ENCODE measurements at places on chromosomes 13 and 19.
A peak's percentile ranks its signal among the peaks of the same experiment; 100 is the strongest.

DNA sequence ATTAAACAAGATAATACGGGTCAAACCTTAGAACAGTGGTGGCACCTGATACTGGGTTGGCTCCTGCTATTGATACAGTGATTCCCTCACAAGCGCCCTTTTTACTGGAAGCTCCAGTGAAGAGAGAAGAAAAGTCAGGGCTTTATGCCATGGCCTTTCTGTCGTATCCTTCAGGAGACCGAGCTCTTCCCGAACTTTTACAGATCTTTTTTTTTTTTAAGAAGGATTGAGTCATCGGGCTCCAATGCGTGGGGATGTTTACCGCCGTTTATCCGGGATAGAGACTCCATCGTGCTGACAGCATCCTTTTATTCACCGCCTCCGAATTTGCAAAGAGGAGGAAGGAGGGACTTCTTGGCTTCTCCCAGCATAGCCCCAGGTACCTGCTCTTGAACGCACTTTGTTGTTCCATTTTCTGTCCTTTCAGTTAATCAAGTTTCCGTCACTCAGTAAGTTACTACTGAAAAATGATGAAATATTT is 574 bp downstream of the ZNF227 start:
- DNase-seq = no peak

DNA sequence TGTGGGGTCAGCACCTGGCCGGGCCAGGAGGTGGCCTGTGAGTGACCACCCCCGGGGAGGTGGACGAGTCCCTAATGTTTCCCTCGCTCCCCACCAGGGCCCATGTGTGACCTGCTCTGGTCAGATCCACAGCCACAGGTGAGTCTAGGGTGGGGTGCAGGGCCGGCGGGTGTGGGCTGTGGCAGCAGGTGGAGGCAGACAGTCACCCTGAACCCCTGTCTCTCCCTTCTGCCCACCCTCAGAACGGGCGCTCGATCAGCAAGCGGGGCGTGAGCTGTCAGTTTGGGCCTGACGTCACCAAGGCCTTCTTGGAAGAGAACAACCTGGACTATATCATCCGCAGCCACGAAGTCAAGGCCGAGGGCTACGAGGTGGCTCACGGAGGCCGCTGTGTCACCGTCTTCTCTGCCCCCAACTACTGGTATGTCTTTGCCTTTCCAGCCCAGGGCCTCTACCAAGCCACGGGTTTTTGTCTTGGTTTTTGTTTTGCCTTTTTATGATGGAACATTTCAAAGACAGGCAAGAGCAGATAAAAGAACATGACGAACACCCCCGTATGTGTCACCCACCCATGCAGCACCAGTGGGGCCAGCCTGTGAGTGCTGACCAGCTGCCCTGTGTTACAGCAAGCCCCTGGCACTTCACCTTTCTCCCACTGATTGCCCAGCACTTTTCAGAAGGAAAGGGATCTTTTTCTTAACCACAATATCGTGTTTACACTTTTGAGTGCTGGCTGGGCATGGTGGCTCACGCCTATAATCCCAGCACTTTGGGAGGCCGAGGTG is 24.9 kb downstream of the CCDC8 start:
- DNase-seq = no peak

DNA sequence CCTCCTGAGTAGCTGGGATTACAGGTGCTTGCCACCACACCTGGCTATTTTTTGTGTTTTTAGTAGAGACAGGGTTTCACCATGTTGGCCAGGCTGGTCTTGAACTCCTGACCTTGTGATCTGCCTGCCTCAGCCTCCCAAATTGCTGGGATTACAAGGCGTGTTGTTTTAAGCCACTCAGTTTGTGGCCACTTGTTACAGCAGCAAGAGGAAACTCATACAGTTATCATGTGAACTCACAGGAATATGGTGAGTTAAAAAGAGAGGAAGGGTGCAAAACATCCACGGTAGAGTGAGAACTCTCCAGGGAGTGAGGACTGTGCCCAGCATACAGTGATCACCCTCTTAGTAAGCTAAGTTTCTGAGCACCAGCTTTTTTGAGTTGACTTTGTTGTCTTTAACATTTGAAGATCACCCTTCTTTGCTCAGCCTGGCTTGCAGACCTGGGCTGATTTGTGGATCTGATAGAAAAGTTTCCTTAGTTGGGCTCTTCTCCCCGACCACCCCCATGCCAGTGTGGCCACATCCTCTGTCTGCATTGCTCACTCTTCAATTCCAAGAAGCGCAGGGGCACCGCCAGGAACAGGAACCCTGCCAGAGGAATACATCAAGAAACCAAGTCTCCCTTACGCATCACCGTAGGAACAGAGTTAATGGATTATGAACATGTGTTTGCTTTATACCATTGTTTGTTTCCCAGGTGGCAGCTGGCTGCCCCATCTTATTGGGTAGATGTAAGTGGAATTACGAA is 16.0 kb downstream of the ALOX5AP start:
- DNase-seq = no peak

DNA sequence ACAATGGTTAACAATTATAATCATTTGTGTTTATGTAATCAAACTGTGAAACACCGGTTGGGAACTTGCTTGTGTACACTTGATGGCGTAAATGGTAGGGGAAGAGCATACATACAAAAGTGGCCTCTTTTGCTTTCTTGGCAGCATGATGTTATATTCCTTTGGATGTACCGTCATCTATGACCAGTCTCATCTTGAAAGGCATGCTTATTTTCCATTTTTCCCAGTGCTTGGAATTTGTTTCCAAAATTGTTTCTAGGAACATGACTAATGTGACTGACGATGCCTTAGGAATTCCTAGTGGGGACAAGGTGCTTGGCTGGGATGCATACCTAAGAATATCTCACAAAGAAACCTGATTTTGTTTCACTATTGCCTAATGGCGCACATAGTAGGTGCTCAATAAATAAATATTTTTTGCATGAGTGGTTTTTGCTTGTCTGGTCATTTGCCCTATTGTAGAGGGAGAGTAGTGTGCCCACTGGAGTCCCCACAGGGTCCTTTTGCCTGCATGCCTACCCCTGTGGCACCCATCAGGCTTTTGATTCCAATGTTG is 45.5 kb downstream of the SAE1 start:
- DNase-seq = no peak

DNA sequence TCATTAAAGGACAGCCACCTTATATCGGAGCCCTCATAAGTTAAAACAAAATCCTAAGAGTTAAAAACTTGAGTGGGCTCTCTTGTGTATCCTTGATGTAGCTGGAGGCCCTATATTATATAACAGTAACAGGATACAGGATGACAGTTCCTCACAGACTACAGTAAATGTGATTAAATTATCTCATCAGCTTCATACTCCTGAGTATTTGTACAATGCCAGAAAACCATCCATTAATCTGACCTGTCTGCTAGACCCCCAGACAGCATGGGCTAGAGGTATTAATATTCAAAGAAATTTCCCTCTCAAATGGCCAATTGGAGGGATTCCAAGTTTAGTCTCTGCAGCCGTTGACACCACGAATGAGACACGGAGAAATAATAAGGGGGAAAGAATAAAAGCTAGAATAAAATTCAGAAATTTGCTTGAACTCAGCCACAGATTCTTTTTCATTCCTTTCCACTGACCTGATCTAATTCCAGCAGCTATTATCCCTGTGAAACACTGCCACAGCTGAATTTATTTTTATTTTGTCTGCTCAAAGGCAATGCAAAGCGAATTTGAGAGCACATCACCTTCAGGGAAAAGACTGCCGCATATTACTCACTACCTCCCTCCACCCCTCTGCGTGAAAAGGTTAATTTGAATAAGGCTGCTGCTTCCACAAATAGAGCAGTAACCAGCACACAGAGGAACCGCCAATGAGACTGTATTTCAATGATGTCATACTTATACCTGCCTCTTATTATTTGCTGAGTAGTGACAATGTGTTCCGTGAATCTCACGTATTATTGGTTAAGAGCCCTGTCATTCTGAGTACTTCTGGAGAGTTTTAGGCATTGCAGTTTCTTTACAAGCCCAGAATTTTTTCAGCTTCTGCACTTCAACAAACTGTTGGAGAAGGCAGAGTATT is 155.9 kb upstream of the KLF12 start:
- peak; percentile 18 for DNase-seq

- no peak for DNase-seq
These were observed 4.1 kb downstream of the FPR2 start for GRCh38 chr19:51765086-51765485.

DNA sequence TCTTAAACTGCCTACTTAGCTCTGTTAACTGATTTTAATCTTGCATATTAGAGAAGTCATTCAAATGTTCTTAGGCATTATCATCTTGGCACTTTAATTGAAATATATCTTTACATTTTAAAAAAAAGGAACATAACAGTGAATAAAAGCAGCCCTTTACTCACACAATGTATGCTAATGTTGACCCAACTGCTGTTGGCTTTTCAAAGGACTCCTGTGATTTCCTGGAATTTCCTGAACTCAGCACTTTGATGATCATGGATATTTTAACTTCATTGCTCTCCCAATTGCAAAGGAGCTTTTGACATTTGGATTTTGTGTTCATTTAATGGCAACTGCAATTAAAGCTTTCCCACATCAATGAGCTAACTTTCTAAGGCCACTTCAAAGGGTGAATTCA is 1230.3 kb downstream of the DIAPH3 start:
- DNase-seq = no peak

GRCh38 chr19:7488736-7489353 is at the start of gene PEX11G:
PEX11G (minus strand) TSS chr19:7489035; CDS start chr19:7489010, 25 bp downstream.
- DNase-seq = peak; percentile 90

DNA sequence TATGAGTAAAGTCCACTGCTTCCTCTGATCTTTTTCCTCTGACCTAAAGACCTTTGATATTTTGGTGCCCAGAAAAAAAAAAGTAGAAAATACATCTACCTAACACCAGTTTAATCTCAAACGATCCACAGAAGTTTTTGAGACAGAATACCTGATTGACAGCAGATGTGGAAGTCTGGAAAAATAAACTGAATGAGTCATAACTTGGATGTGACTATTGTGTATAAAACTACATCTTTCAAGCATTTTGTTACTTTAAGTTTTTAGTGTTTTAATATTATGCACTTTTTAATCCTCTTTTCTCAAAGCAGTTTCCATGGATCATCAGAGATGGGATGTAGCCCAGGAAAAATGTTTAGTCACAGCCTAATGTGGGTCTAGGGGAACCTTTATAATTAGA is 216.1 kb downstream of the SLITRK1 start:
- no peak for DNase-seq

DNA sequence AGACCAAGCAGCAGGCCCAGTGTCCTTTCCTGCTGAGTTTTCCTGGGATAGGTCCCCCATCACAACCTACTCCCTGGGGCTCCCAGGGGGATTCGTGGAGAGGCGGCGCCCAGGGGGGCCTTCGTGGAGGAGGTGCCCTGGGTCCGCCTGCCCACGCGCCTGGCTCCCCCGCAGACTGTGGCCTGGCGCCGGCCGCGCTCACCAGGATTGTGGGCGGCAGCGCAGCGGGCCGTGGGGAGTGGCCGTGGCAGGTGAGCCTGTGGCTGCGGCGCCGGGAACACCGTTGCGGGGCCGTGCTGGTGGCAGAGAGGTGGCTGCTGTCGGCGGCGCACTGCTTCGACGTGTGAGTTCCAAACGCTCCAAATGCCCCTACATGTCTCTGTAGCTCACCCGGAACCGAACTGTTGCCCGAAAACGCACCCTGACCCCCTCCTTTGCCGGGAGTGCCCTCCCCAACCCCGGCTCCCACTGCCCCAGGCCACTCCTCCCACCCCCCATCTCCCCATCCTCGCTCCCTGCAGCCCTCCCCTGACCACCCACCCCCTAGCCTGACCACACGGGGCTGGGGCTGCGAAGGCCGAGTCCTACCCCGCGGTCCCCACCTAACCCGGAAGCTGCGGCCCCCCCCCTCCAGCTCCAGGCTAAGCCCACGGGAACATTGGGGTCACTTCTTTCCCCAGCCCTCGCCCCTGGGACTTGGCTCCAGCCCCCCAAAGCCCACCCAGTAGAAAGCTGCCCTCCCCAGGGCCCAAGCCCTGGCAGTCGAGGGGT is 3.3 kb downstream of the TIMM13 start:
- DNase-seq = no peak

- no peak for DNase-seq
These were observed 1.2 kb upstream of the GRAMD1A start for GRCh38 chr19:34998777-34999497.

- no peak for DNase-seq
These were observed 79.1 kb upstream of the GPR12 start for GRCh38 chr13:26839682-26840081.

- DNase-seq = no peak
These were observed 150.5 kb downstream of the COL4A1 start for GRCh38 chr13:110156301-110157049.

DNA sequence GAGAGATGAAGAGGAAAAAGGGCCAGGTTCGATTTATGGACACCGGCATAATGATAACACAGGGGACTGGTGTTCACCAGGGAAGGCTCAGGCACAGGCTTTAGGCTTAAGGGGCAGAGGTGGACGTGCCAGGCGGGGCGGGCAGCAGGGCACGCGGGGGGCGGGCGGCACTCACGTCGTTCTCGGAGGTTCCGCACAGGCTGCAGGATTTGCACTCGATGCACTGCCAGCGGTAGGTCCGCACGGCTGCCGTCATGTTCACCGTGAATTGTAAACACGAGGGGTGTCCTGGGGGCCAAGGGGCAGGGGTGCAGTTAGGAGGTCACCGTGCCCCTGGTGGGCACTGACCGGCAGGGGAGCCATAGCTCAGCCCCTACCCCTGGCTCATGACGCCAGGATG is 10.6 kb downstream of the DPF1 start:
- DNase-seq = no peak

GRCh38 chr13:90105849-90106496 is 1241.5 kb upstream of the MIR17HG start:
- no peak for DNase-seq

DNA sequence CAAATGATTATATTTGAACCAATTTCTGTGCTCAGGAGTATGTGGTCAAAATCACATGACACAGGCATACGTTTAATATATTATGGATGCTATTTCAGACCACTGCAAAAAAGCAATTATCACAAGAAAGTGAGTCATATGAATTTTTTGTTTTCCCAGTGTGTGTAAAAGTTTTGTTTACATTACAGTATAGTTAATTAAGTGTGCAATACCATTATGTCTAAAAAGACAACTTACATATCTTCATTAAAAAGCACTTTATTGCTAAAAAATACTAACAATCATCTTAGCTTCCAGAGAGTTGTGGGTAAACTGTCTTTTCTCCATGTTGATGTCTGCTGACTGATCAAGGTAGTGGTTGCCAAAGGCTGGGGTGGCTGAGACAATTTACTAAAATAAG is 347.2 kb upstream of the PCDH9 start:
- DNase-seq = no peak

GRCh38 chr19:49357186-49357585 is 5.0 kb downstream of the TEAD2 start:
- DNase-seq = no peak

Measured in activated T-cell treated with anti-CD3 and anti-CD28 coated beads for 24 hours (primary cell).